ENCODE measurements at places on chromosomes 13 and 19. TPM values are rescaled to one million over a fixed set of nuclear protein-coding genes. Genes with fewer than 3 reads are reported as not detected.

The DIRAS1 gene
- total RNA-seq, result not detected

The RASAL3 gene
- not detected for total RNA-seq

The KIR2DL3 gene
- not detected for total RNA-seq

The ZNF555 gene
- 1.0 TPM for total RNA-seq

The RGCC gene
- total RNA-seq, result 0.10 TPM

The ZNF507 gene
- 8.9 TPM for total RNA-seq

The FLT3LG gene
- total RNA-seq, result 6.8 TPM

The DCT gene
- total RNA-seq, result 2.2 TPM

The ZNF730 gene
- not detected for total RNA-seq

The FXYD7 gene
- total RNA-seq, result 0.66 TPM

The NFKBIB gene
- total RNA-seq, result 42.5 TPM

The TICAM1 gene
- 1.5 TPM for total RNA-seq

The ACTMAP gene
- 1.6 TPM for total RNA-seq

The ZNF175 gene
- 2.1 TPM for total RNA-seq

The EEF1AKMT1 gene
- total RNA-seq, result 10.0 TPM

The CILP2 gene
- not detected for total RNA-seq

The CRB3 gene
- total RNA-seq, result not detected

The ATP4B gene
- total RNA-seq, result 0.13 TPM

The KLK7 gene
- total RNA-seq, result not detected

All from HT1080 (cell line).